NCI-H345 (cell line): ENCODE measurements at places on chromosomes 2 and 18.

DNA sequence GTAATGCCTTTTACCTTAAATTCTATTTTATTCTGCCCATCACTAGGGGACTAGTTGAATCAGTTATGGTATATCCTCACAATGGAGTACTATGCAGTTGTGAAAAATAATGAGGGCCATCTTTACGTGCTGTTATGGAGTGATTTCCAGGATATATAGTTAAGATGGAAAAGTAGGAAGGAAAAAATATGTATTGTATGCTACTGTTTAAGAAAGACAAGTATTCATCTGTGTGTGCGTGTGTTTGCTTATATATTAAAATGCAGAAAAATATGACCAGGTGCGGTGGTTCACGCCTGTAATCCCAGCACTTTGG lies 32.5 kb upstream of the MRPL33 start:
- DNase-seq = no peak

DNA sequence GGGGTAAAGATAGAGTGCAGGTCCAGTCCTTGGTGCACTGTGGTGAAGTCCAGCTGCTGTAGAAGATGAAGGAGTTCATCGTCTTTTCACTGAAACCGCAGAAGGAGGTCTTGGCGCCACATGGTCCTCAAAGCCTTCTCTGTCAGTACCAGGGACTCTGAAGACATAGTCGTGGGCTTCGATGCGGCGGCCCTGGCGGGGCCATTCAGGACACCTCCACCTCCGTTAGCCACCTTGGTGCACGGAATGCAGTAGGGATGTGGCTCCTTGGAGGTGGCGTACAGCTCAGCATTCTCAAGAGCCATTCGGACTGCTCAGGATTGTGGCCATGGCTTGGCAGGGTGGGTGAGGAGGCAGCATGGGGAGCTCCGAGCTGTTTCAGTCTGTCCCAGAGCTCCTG lies 418.8 kb downstream of the SUCLG1 start:
- DNase-seq = no peak

GRCh38 chr2:6785493-6785892 lies 80.2 kb downstream of the CMPK2 start:
- no peak for DNase-seq

- no peak for DNase-seq
Measured at GRCh38 chr2:157442191-157442590, 1.7 kb downstream of the CYTIP start.

DNA sequence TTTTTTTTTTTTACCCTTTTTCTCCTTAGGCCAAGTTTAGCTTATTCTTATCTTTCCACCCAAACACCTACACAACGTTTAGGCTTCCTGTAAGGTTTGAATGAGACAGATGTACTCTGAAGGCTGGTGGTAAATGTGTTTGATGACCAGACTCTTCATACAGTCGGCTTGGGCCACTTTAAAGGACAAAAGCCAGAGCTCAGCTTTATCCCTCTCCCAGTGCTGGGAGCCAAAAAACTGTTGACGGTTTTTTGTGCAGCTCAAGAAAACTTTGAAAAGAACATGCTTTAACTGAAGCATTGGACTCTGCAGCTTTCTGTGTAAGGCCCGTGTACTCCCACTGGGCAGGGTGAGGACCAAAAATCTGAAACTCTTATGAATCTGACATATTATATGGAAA lies 15.4 kb downstream of the CD8A start:
- DNase-seq = no peak

GRCh38 chr2:217707131-217707611 lies 295.6 kb downstream of the TNS1 start:
- no peak for DNase-seq

GRCh38 chr18:22846088-22846683 lies 86.9 kb upstream of the RBBP8 start:
- no peak for DNase-seq

GRCh38 chr18:69109686-69110085 lies 291.0 kb upstream of the DOK6 start:
- DNase-seq = no peak

GRCh38 chr18:63079114-63079513 lies 240.5 kb downstream of the BCL2 start:
- no peak for DNase-seq

- no peak for DNase-seq
Measured at GRCh38 chr18:69874058-69874457, 73.6 kb downstream of the CD226 start.

- DNase-seq = no peak
Measured at GRCh38 chr18:28036488-28036887, 140.4 kb downstream of the CDH2 start.

GRCh38 chr2:240925191-240925567 lies 19.0 kb downstream of the CROCC2 start:
- DNase-seq = no peak

GRCh38 chr2:109438773-109439389 lies 174.9 kb downstream of the SEPTIN10 start:
- no peak for DNase-seq

DNA sequence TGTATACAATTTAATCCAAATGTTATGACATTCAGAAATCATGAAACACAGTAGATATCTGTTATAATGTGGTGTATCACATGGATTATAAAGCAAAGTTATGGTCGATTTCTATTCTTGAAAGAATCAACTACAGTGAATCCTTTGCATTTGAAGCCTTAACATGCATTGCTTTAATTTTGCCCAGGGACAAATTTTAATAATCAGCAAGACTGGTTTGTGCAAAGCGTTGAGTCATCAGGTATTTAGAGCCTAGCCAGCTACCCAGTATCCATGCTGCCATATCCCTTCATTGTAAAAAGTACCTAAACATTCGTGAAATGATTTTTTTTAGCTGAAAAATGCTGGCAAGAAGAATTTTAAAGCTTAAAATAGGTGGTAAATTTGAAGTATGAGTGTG lies 8.9 kb upstream of the SPDYA start:
- no peak for DNase-seq

DNA sequence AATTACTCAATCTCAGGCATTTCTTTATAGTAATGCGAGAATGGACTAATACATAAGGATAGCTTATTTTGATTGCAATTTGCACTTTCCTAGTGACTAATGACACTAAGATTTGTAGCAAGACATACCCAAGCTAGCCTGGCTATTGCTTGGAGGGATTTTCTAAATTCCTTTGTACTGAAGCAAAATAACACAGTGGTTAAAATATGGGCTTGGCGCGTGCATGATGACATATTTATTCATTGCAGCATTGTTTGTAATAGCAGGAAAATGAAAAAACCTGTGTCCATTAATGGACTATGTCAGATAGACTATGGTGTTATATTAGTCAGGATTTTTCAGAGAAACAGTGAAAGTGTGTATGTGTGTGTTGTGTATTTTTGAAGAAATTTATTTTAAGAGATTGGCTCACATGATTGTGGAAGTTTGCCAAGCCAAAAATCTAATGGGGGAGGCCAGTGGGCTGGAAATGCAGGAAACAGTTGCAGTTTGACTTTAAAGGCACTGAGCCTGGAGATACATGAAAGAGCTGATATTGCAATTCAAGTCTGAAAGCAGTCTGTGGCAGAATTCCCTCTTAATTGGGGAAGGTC lies 16.7 kb upstream of the LAPTM4A start:
- no peak for DNase-seq

DNA sequence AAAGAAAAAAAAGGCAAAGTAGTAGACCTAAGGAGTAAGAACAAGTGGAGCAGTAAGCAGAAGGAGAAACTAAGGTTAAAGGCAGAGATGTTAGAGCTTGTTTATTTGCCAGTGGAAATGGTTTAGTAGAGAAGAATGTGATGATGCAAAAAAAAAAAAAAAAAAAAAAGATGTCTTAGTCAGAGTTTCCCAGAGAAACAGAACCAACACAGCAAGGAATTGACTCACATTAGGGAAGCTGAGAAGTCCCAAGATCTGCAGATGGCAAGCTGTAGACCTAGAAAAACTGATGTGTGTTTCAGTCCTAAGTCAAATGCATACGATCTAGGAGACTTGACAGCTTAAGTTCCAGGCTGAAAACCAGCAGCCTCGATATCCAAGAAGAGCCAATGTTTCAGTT lies 1548.8 kb upstream of the LRRTM1 start:
- DNase-seq = no peak

- no peak for DNase-seq
Measured at GRCh38 chr18:11850821-11851145, 430 bp upstream of the CHMP1B start.

GRCh38 chr2:207734264-207734635 lies 22.8 kb downstream of the CCNYL1 start:
- no peak for DNase-seq

DNA sequence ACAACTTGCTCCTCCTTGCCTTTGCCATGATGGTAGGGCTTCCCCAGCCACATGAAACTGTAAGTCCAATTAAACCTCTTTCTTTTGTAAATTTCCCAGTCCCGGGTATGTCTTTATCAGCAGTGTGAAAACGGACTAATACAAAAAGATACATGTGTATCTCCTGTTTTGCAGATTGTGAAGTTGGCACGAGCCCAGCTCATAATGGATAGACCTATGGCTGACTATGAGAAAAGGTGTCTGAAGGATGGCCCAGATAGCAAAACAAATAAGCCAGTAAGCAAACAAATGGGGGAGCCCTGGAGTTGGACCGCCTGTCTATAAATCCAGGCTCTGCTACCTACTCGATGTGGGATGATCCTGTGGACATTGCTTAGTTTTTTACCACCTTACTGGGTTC lies 15.5 kb upstream of the PRKCE start:
- peak; percentile 69 for DNase-seq

DNA sequence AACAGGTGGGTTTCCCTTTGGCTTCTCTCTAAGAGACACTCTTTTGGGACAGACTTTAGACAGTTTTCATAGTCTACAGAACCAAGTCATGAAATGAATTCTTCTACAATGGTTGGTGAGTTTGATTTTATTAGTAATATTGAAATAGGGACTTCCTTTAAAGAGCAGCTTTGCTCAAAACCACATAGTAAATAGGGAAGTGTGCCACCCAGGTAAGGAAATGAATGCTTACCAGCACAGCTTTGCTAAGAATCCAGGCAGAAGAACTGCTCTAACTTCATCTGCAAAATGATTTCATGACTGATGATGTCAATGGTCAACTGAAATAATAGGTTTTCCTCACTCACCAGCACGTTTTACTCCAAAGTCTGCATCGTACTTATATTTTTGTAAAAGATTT lies 89.2 kb downstream of the NYAP2 start:
- DNase-seq = no peak

GRCh38 chr2:102206666-102207341 lies 20.0 kb downstream of the IL1RL2 start:
- no peak for DNase-seq
